ENCODE measurements at places on chromosomes 5 and 9. TPM values are rescaled to one million over a fixed set of nuclear protein-coding genes. Genes with fewer than 3 reads are reported as not detected.
A peak's percentile ranks its signal among the peaks of the same experiment; 100 is the strongest.

DNA sequence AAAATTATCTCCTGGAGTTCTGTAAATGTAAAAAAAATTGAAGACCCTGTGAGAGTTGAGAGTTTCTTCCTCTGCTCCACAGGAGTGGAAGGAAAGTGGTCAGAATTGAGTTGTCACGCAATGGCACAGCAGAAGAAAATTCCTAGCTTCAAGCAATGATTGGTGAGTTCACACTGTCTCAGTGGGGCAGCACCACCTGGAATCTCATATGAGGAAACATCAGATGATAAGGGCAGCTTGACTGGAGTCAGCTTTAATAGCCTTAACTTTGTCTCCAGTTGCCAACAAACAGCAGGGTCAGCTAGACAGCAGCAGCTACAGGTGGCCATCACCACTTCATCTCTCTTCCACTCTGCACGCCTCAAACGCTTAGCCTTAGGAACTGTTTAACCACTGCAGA, 211.1 kb downstream of the EFNA5 start:
- DNase-seq, result no peak

DNA sequence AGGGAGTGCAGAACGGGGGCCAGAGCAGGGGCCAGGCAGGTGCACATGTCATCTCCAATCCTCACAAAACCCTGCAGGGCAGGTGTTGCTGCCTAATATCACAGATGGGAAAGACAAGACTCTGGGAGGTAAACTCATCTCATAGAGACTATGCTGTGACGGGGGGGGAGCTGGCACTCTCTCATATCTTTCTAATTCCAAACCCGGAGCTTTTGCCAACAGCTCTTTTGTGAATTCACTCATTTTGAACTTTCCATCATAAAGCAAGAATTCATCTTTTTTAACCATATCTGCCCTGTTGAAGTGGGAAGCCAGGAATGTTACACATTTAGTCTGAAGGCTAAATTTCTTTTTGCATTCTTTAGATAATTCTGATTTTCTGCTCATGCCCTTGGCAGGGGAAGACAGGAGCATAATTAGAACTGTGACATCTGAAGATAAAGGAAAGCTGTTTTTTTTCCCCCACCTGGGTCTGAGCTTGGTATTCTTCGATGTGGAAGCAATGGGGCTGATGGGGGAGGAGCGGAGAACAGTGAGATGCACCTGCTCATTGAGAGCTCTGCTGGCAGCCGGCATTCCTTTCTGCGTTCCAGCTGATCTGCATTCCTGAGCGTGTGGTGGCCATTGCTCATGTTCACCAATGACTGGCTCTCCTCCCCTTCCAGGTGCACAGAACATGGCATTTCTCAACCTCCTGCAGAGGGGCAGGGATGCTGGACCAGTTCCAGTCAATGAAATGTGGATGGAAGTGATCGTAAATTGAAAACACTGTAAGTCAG, 159.2 kb downstream of the NSG2 start:
- no peak for DNase-seq

Gene MYOZ3
- total RNA-seq, result 0.72 TPM

Gene ALDH7A1
- 67.5 TPM for total RNA-seq

Gene CHSY3
- 2.9 TPM for total RNA-seq

GRCh38 chr9:136361047-136361753, 2.3 kb downstream of the DNLZ start:
- peak; percentile 11 for DNase-seq

GRCh38 chr5:80238778-80239679, 16.8 kb downstream of the SERINC5 start:
- peak; percentile 75 for DNase-seq

GRCh38 chr5:82820188-82820587, 257.0 kb downstream of the TMEM167A start:
- DNase-seq, result no peak

DNA sequence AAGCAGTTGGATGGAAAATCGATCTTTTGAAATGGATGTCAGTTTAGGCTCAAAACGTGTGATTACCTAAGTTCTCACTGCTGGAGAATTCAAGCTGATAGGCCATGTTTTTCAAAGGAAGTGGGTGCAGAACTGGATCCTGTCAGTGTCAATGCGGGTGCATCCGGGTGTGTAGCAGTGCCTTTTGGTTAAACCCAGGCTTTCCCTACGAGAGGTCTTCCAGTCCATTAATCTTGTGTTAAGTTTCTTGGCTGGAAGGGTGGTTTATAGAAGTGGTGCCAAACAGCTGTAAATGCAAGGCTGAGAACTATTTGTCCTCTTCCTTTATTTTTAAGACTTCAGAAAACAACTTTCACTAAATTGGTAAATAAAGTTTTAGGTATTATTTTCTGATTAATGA, 71.9 kb downstream of the DAPK1 start:
- peak; percentile 79 for DNase-seq

DNA sequence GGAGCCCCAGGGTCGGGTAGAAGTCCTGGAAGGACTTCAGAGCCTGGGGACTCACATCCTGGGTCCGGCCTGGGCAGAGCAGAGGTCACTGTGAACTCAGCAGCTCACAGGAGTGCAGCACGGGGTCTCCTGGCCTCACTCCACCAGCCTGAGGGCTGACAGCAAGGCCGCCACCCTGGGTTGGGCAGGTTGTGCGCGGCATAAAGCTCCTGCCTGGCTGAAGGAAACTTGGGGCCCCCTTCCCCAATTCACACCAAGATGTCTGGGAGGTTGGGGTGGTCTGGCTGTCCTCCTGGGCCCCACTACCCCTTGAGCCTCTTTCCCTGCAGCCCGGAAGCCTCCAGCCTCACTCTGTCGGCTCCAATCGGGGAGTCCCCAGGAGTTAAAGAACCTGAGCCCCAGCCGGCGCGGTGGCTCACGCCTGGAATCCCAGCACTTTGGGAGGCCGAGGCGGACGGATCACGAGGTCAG, 2.1 kb downstream of the LCN15 start:
- no peak for DNase-seq

- DNase-seq, result no peak
Measured at GRCh38 chr9:82363198-82363597, 374.6 kb downstream of the SPATA31D1 start.

DNA sequence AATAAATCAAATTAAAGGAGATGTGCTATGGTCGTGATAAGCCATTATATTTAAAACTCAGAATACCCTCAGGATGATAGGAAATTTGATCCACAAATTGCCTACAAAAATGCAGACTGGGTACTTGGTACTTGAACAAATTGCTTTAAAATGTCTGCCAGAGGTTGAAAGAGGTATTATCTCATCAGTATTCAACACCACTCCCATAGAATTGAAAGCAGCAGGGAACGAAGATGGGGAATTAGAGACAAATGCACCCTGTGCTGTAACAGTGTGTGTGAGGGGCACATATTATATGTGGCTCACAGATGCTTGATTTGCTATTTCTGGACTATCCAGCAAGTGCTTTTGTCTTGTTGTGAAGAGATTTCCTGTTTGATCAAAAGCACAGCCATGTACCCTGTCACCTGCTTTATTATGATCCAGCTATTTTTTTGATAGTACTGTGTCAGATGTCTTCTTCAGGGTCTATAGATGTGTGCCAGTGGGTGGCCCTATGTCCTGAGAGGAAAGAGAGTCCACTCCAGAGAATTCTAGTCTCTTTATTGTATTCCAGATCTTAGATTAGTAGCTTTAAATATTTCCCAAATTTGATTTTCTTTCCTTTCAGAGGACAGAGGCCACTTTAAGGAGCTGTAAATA, 120.1 kb downstream of the XRCC4 start:
- DNase-seq, result no peak

DNA sequence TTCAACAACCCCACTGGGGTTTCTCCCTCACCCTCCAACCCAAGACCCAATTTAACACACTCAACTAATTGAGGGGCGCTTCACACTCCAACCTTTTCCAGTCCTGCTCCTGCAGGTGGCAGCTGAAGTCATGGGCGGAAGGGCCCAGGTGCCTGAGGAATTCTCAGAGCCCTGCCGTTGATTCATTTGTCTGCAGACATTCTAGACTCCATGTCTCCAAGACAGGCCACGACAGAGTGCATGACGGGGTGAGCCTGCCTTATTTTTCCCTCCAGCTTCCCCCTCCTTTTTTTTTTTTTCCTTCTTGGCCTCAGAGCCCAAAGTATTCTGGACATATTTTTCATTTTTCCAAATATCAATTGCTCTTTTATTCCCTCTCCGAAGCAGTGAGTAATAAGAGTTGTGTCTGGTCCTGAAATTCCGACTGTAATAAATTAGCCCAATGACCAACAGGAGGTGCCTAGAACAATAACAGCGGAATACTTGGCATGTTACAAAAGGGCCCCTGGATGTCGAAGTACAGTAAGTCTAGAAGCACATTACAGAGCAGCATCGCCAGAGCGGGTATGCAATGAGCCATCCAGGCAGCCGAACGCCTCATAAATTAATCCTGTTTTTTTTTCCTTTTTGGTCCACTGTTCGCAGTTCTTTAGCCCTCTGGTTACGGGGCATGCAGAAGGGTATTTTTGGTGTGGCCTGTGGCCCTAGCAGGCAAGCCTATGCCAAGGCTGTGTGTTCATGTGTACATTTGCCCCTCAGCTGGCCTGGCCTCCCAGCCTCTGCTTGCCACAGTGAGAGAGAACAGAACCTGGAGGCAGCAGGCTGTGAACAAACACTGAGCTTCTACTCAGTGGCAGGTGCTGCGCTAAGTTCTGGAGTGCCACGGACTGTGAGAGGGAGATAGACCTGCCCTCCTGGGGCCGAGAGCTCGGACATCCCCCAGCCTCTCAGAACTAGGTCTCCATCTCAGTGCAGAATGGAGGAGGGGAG, 8.6 kb upstream of the SMIM23 start:
- DNase-seq, result peak; percentile 80

DNA sequence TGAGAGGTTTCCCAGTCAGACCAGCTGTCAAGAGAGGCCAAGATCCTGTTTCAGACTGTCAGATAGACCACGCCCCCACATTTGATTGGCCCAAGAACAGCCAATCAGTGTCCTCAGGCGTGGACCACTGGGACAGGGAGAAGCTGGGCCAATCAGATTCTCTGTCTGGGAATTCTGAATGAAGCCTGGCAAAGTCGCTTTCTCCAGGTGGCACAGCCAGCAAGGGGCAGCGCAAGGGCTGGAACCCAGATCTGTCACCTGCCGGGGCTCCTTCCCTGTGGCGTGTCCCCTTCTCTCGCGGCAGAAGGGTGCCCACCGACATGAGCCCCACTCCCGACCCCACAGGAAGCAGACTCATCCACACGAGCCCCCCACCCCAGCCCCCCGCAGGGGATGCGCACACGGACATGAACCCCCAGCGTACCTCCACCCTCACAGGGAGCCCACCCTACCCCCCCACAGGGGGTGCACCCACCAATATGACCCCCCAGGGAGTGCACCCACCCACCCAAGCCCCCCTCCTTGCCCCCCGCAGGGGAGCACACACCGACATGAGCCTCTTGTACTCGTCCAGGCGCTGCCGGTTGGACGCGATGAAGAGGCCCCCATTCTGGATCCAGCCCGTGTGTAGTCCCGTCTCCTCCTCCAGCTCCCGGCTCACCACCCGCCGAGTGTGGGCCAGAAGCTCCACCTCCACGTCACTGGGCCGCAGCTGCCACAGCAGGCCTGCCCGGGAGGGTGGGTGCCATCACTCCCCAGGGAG, 6.1 kb downstream of the SARDH start:
- peak; percentile 21 for DNase-seq

Gene MZB1
- total RNA-seq, result 0.18 TPM

DNA sequence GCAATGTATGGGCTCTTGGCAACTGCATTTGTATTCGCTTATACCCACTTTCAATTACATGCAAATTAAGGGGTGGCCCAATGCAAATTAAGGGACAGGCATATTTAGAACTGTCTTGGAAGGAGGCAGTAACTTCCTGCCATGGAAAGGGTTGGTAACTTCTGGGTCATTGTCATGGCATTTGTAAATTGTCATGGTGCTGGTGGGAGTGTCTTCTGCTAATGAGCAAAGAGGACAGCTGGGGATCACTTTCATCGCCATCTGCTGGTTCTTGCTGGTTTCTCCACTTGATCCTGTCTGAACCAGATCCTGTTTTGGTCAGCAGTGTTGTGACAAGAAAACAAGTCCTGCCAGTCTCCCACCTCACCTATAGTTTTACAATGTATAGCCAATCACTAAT, 23.3 kb upstream of the UGT3A2 start:
- DNase-seq, result peak; percentile 8

Gene SEMA6A
- 0.41 TPM for total RNA-seq

DNA sequence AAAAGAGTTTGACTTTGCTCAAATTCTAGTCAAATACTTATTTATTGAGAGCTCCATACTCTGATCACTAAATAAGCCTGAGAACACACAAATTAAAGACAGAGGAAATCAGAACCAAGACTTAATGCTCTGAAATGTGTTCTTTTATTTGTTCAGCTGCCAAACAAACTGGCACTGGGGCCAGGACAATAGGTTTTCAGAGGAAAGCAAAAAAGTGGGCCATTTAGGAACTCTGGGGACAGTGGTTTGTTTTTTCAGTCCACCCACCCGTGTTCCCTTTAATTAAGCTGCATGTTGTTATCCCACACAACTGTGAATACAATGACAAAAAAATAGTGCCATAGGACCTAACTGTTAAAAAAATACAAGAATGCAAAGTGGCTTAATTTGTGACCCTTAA, 95.4 kb upstream of the RETREG1 start:
- DNase-seq, result no peak

DNA sequence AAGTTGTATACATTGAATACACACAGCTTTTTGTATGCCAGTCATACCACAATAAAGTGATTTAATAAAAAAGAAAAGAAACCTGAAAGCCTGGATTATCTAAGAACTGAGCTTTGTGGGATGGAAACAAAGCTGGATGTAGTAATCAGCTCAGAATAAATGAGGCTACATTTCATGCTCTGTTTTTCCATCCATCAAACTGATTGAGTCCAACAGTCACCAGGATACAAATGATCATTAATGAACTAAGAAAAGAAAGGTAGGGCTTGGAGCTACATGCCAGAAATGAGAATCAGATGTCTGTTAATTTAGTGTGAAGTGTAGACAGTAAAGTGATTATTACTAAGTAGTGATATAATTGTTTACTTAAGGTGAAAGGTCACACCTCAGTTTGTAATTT, 109.8 kb upstream of the TARS1 start:
- no peak for DNase-seq

GRCh38 chr5:61904730-61905129, 401.3 kb upstream of the KIF2A start:
- no peak for DNase-seq

- peak; percentile 43 for DNase-seq
Measured at GRCh38 chr5:111453747-111454146, 58.6 kb downstream of the STARD4 start.

- DNase-seq, result no peak
Measured at GRCh38 chr5:1745796-1746370, 53.8 kb downstream of the MRPL36 start.

Data from fibroblast of the aortic adventitia (primary cell).